ENCODE measurements at places on chromosomes 12 and 14.

GRCh38 chr14:36713960-36714703, 52.5 kb downstream of the PAX9 start:
- no peak for DNase-seq

- peak; percentile 56 for DNase-seq
Observed at GRCh38 chr12:90262251-90262650, 553.6 kb upstream of the ATP2B1 start.

- DNase-seq = no peak
Observed at GRCh38 chr12:18982226-18982949, 147.1 kb upstream of the PLEKHA5 start.

DNA sequence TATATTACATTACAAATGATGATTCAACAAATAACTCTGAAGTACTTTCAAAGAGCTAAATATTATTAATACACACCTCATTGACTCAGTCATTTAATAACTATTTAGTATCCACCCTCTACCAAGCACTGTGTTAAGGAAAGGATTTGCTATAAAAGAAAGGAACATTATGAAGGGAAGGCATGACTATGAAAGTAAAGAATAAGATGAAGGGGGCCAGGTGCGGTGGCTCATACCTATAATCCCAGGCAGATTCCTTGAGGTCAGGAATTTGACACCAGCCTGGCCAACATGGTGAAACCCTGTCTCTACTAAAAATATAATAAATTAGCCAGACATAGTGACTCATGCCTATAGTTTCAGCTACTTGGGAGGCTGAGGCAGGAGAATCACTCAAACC, 107.9 kb downstream of the PLCZ1 start:
- no peak for DNase-seq

- DNase-seq = peak; percentile 38
Observed at GRCh38 chr12:27970401-27971120, 2.0 kb downstream of the PTHLH start.

- no peak for DNase-seq
Observed at GRCh38 chr14:106395456-106396050, 869.2 kb downstream of the TMEM121 start.

DNA sequence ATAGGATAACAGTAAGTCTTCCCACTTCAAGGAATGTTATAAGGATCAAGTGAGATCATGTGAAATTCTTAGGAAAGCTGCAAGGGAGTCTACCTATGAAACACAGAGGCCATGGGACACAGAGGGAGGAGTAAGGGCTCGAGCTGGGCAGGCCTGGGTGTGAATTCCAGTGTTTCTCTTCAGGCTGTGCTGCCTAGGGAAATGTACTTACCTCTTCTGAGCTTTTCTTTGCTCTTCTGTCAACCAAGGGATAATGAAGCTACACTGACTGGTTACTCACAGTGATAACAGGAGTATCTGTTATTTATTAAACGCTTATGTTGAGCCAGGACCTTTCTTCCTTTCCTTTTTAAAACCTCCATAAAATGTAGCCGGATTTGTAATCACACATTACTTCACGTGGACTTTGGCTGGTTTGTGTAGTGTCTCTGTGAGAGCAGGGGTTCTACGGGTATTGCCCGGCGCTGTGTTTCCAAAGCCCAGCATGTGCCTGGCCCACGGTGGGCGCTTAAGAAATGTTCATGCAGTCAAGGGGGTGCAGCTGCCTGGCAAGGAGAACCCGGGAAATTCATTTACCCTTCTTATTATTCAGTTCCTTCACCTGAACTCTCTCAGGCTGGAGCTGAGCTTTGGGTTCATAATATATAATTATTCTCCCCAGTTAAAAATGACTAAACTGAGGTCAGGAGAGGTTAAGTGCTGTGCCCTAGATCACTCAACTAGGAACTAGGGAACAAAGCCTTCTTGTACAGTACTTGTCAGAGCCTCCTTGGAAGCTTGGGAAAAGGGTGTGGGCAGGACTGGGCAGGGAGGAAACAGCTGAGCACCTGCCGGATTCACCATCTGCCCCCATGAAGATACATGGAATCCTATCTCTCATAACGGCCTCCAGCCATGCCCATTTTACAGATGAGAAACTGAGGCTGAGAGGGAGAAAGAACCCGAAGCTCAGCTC, 214.2 kb downstream of the CACNA1C start:
- peak; percentile 43 for DNase-seq

DNA sequence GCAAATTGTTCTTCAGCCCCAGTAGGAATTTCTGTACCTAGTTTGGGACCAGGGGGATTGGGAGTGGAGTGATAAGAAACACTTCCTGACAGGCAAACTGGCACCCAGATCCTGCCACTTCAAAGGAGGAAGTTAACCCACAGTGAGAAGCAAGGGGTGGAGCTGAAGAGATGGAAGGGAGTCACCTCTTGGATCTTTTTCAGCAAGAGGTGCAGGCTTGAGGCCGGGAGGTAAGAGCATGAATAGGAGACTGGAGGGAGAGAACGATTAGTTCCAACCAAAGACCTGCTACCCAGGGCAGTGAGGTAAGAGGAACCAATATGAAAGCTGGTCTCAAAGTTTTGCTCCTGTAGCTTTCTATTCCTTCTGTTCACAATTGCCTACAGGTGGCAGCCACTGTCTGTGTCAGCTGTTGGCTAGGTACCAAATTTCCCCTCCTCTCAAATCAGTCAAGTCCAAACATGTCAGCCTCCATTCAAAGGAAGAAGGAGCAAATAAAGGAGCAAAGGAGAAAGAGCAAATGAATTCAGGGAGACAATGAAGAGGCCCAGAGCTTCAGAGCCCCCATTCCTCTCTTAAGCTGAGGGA, 14.9 kb upstream of the TAC3 start:
- no peak for DNase-seq

DNA sequence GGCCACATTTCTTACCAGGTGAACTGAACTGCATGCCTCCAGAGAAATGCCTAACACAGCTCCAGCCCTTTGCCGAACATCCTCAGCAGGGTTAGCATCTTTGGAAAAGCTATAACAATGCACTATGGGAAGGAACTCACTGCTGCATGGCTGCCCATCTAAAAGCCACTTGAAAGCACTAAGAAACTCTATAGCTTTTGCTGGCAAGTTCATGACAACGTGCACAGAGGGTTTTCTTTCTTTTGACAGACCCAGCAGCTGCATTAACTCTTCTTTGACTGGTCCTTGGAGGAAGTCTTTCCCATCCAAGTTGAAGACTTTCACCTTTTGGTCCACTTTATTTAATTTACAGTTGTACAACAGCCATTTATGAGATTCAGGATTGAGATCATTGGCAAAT, 5.3 kb downstream of the TRMT5 start:
- DNase-seq = no peak

GRCh38 chr12:16348435-16349130, 1.1 kb downstream of the MGST1 start:
- peak; percentile 32 for DNase-seq

DNA sequence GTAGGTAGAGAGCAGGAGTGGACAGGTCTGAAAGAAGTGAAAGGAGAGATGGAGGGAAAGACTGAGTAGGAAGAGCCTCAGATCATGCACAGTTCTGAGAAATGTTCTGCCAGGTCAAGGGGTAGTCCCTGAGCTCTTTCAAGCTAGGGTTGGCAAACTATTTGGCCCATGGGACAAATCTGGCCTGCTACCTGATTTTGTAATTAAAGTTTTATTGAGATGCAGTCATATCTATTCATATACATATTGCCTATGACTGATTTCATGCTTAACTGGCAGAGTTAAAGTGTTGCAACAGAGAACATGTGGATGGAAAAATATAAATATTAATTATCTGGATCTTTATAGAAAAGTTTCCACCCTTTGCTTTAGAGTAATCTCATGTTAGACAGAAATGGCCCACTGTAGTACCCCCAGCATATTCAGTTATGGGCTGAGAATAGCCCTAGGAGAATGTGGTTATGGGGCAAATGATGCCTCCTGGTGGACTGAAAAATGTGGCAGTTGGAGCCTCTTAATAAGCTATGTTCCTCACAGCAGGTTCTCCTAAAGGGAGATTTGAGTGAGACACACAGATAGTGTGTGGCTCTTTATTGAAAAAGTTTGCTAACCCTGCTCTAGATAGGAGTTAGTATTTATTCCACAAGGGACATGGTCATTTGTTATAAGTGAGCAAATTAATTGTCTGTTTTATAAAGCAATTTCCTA, 476.9 kb downstream of the LRIG3 start:
- DNase-seq = peak; percentile 58

DNA sequence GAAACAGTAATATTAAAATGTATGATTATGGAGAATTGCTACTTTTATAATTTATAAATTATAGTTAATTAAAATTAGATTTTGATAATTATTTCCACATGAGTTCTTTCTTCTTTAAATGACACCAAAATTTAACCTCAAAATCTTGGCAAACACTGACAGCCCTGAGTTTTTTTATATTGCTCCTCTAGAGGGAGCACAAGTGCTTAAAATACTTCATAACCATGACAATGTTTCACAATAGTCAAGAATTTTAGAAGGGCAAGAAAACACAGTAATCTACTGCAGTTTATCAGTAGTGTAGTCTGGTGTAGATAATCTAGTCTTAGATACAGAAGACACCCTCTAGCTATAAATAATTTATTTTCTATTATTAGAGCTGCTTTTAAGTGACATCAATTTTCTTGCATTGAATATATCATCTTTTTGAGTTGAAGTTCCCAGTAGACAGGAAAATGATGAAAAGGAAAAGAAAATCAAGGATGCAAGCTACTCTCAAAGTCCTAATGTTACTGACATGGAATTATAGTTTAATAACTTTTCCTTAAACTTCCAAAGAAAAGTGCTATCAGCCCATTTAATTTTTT, 14.3 kb upstream of the PTGER2 start:
- DNase-seq = peak; percentile 72

DNA sequence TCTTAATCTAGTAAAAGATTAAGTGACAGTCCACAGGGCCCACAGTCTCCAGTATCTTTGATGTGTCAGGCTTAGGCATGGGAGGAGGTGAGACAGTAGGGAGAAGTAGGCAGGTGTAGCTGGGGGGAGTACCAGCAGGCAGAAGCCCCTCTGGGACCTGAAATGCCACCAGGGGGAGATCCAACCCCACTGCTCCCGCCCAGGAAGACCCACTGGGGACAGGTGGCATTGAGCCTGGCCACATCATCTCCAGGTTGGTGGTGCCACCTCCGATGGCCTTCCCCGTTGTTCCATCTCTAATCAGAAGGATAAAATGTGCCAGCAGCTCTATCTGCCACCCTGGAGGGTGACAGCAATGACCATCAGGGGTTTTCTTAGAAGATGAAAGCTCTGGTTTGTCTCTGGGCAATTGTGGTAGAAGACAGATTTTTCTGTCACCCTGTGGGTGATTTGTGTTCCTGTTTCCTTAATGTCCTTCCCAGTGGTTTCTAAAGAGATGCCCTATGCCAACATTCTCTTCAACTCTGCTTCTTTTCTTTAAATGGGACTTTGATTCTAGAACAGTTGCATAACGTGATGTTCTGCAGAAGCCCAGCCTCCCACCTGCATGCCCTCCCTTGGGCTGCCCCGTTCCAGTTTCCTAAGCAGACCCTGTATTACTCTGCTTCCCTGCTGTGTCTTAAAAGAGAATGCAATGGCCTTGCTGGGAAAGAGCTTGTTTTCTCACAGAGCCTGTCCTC, 12.3 kb upstream of the SERPINA12 start:
- DNase-seq = no peak

GRCh38 chr12:97309921-97310320, 152.7 kb upstream of the RMST start:
- no peak for DNase-seq

DNA sequence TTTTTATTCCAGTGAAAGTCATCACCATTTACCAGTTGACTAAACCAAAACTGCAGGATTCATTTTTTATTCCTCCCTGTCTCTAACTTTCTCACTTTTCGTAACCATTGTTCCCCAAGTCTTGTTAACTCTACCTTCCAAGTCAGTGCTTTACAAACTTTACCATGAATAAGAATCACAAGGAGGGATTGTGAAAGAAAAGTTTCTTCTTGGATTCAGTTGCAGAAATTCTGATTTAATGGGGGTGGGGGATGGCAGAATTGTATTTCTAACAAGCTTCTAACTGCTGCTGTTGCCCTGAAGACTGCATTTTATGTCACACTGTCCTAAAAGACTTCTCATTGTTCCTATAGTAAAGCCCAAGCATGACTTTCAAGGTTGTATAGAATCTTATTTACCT, 5.0 kb upstream of the RAB21 start:
- DNase-seq = no peak

- DNase-seq = no peak
Observed at GRCh38 chr14:56008150-56008549, 110.1 kb upstream of the PELI2 start.

GRCh38 chr12:127487031-127487430, 779.9 kb upstream of the TMEM132C start:
- DNase-seq = no peak

GRCh38 chr14:51546099-51546498, 105.6 kb upstream of the FRMD6 start:
- DNase-seq = no peak

DNA sequence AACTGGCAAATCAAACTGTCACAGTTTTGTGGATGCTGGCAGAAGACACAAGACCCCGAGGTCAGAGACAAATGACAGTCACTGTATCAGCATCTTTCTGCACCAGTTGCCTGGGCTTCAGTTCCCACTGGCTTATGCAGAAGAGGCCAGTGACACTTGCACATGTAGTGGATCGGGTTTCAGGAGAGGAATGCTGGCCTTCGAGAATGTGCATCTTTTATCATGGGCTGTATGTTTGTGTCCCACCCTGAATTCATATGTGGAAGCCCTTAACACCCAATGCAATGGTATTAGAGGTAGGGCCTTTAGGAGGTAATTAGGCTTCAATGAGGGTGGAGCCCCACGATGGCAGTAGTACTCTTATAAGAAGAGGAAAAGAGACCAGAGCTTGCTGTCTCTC, 150.9 kb downstream of the SLC15A4 start:
- no peak for DNase-seq

- peak; percentile 35 for DNase-seq
Observed at GRCh38 chr14:74739293-74740030, 23.7 kb upstream of the YLPM1 start.

GRCh38 chr14:94826774-94827173, 56.9 kb upstream of the GSC start:
- DNase-seq = no peak

DNA sequence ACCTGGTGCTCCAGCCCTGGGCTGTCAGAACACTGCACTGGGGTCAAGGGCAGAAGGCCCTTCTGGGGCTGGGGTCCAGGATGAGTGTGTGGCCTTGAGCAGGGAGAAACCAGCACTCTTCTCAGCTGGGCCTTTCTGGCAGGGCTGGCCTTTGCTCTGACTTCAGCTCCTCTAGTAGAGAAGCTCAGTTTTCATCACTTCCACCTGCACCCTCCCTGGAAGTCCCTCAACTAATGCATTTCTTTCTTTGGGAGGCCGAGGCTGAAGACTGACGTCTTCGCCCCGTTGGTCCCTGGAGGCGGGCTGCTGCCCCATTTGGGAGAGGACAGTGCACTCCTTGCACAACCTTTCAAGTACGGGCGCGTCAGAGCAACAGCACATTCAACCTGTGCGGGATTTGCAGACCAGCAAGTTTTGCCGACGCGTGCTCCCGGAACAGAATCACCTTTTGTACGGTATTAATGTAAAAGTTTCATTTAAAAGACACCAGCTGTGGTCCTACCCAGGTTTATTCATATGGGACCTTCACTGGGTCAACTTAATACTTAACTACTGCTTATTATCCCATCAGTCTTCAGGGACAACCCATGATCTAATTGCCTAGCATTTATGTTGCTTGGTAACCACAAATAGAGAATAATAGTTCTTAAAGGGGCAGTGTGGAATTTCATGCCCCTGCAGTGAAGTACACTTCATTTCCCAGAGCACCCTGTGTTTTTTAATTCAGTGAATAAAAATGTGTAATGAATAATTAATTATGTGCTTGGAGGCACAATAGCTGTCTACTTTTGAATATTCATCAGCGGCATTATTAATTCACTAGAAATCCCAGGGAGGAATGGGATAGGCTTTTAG, 134.8 kb upstream of the VRK1 start:
- peak; percentile 4 for DNase-seq

- no peak for DNase-seq
Observed at GRCh38 chr14:21026988-21027315, 2.1 kb upstream of the NDRG2 start.
